ENCODE measurements at places on chromosomes 5 and 9.

DNA sequence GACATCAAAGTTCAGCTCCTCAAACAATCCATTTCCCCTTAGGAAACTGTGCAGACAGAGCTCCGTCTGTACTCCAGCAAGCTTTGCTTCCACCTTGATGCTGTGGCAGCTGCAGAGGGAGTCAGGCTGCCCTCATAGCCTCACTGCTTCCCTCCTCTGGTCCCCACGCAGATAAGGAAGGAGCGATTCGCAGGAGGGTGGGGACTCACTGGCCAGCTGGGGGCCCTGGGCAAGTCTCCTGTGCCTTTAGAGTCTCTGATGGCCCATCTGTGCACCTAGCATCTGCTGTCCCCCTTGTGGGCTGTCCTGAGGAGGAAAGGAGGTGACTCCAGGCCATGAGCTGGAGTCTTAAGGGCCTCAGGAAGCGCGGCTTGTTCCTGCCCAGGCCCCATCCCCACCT is 121.5 kb downstream of the ENTREP1 start:
- no peak for DNase-seq

DNA sequence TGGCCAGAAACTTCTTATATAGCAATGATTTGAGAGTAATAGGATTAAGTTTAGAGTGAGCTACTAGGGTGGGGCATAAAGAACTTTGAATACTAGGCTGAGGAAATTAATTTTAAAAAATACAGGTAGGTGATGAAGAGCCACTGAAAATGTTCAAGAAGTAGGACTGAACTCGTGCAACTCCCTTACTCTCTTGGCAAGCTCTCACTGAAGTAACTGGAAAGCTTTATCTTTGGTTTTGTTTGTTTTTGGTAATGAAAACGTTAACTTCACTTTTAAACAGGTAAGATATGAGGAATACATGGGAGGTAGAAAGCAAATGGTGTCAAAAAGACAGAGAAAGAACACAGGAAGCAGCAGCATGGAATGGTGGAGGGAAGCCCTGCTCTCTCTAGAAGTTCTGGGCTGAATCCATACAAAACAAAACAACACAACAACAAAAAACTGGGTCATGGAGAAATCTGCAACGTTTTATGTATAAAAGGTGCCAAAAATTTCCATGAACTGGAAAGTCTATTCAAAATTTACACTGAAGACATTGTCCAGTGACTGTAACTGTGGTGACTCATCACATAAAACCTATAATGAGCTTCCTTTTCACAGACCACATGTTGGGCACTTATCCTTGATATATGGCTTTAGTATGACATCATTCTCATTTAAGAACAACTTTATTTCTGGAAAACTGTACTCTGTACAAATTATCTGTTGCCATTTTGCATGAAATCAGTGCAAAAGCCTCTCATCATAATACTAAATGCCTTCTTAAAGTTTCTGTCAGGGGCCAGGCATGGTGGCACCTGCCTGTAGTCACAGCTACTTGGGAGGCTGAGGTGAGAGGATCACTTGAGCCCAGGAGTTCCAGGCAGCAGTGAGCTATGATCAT is 91.2 kb upstream of the CHD1 start:
- DNase-seq: no peak

GRCh38 chr9:27967210-27967609 is 393.9 kb upstream of the C9orf72 start:
- no peak for DNase-seq

GRCh38 chr9:38336341-38336740 is 56.2 kb upstream of the ALDH1B1 start:
- no peak for DNase-seq

- DNase-seq: no peak
These were observed 14.2 kb upstream of the IRF1 start for GRCh38 chr5:132504746-132505145.

DNA sequence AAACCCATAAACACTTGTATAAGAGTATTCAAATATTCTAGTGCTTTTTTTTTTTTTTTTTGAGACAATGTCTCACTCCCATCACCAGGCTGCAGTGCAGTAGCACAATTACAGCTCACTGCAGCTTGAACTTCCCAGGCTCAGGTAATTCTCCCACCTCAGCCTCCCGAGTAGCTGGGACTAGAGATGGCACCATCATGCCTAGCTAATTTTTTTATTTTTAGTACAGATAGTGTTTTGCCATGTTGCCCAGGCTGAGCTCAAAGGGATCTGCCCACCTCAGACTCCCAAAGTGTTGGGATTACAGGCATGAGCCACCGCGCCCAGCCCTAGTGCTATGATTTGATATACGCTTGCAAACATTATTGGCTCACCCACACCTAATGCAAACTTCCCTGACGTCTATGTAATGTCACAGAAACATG is 11.8 kb downstream of the IL6ST start:
- DNase-seq: no peak

- no peak for DNase-seq
These were observed 80.4 kb upstream of the OLFM1 start for GRCh38 chr9:135006911-135007570.

- no peak for DNase-seq
These were observed 4.1 kb upstream of the IARS1 start for GRCh38 chr9:92297611-92298010.

- no peak for DNase-seq
These were observed 91.3 kb downstream of the PRRT1B start for GRCh38 chr9:131636593-131636992.

GRCh38 chr5:172600571-172600970 is 40.5 kb upstream of the NEURL1B start:
- no peak for DNase-seq

GRCh38 chr9:130626249-130626996 is 38.0 kb upstream of the PRDM12 start:
- no peak for DNase-seq

GRCh38 chr5:73623901-73624404 is 2.0 kb upstream of the ARHGEF28 start:
- DNase-seq: no peak

GRCh38 chr5:140561753-140562523 is 2.5 kb downstream of the APBB3 start:
- no peak for DNase-seq

GRCh38 chr5:79488058-79488457 is 25.9 kb downstream of the HOMER1 start:
- DNase-seq: no peak

DNA sequence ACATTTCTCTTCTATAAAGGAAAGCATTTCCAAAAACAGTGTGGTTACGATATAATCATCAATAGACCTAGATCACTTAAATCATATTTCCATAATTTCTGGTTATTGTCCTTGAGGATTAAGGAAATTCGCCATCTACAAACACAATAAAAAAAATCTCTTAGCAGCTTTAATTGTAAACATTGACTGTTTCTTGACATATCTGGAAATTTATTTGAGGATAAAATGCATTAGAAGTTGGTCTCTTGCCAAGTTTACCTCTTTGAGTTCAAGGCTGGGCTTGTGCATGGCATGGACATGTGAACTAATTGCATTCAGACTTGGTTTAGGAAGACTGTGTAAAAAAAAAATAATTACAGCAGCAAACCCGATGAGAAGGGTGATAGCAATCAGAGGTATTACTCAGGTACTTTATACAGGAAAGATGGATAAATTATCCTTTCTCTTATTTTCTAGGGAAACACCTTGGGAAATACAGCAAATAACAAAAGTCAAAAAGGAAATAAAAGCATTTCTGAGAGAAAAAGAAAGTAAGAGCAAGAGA is 237.9 kb downstream of the SLF1 start:
- DNase-seq: no peak

DNA sequence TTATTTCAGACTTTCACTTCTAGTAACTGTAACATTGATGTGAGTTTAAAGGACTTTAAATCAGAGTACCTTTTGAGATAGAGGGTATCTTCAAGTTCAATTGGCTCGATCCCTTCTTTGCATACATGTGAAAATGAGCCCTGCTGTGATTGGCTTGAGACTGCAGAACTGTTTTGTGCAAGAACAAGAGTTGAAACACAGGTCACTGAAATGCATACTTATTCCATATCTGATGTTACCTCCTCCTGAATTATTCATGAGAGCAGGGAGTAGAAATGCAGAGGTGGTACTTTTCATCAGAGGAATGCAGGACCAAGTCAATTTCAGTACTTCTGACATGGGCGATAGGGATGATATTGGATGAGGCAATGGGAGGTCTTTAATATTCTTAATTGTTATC is 459.5 kb downstream of the TLR4 start:
- DNase-seq: no peak

- DNase-seq: no peak
These were observed 34.4 kb downstream of the DOCK8 start for GRCh38 chr9:249025-249424.

DNA sequence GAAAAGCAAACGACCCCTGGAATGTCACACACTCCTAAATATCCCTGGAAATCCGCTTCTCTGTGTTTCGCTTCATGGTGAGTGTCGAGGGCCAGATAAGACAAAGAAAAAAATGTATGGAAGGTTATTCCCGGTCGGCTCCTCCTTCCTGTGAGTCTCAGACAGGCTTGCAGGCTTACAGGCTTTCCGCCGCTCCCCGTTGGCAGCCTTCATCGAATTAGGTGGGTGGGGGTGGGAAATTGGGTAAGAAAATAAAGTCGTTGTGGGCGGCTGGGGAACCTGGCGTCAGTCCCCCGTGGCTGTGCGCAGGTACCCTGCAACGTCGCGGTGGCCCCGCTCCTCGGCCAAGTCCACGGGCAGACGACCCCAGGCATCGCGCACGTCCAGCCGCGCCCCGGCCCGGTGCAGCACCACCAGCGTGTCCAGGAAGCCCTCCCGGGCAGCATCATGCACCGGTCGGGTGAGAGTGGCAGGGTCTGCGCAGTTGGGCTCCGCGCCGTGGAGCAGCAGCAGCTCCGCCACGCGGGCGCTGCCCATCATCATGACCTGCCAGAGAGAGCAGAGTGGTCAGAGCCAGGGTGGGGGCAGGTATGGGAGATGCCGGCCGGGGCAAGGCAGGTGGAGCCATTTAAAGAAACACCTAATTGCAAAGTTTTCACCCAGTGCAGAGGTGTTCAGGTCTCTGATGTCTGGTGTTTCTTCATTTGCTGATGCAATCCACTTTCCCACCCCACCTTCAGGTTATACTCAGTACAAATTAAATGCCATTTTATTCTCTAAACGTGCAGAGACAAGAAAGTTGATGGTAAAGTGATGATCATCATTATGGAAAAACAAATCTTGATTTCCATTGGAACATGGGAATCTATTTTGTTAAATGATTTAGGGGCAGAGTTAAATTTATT is 3.2 kb downstream of the CDKN2B start:
- no peak for DNase-seq

- DNase-seq: no peak
These were observed 200.6 kb upstream of the ZNF618 start for GRCh38 chr9:113675475-113675941.

DNA sequence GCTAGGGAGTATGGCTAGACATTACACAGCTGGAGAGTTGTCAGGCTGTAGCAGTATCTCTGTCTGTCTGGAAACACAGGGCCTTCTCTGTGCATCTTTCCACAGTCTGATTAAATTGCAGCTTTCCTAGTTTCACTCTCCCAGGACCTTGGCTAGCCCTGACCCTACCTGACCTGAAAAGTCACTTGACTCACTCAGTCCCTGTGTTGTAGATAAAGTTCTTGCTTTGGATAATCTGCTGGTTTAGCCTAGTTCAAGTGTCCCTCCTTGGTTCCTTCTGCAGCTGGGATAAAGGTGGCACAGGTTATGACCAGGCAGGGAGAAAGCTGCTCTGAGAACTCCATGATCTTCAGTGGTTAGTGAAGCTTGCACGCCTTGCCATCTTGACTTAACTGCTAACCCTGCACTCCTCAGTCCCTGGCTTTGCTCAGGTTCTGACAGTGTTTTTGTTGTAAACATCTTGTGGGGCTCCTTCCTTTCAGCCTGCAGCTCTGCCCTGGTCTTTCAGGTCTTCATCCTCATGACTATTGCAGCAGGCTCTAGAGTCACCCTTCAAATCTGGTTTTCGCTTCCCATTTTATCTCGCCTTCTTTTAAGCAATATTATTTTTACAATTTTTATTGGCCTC is 101.0 kb downstream of the PIP5K1B start:
- no peak for DNase-seq

GRCh38 chr9:131606896-131607567 is 61.7 kb downstream of the PRRT1B start:
- DNase-seq: no peak

GRCh38 chr9:99809586-99810319 is 11.9 kb upstream of the NR4A3 start:
- no peak for DNase-seq

DNA sequence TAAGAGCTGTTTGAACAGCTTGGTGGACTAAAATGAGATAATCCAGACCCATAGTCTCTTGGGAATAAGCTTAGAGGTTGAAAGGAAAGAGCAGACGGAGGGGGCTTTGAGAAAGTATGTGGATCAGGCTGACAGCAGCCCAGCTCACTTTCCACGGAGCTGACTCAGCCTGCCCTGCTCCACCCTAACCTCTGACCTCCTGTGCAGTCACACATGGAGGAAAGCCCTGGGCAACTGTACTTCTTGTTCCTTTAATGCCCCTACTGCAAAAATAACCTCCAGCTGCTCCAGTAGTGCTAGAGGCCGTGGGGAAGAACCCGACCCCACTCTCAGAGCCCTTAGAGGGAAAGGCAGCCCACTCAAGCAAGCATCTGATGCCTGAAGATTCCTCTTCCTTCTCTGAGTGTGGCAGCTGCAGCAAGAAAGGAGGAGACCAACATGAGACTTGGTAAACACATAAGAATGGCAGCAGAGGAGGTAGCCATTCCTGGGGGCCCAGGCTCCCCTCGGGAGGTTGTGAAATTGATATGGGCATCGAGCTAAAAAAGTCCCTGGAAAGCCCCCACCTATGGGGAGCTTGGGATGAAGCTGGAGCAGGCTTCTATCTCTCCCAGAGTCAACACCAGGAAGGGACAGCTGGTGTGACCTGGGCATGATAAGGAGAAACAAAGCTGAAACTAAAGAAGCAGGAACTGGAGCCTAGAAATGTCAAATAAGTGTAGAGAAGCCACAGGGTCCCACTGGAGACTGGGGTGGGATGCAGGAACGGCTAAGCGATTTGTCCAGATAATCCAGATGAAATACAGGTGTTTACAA is 204.3 kb downstream of the PIK3R1 start:
- no peak for DNase-seq

All from NCI-H1417 treated with DMSO at 0.1 percent for 48 hours (cell line).